ENCODE measurements at places on chromosomes 5 and 9. TPM values are rescaled to one million over a fixed set of nuclear protein-coding genes. Genes with fewer than 3 reads are reported as not detected.

LARP1 gene
- total RNA-seq = 200 TPM

DNA sequence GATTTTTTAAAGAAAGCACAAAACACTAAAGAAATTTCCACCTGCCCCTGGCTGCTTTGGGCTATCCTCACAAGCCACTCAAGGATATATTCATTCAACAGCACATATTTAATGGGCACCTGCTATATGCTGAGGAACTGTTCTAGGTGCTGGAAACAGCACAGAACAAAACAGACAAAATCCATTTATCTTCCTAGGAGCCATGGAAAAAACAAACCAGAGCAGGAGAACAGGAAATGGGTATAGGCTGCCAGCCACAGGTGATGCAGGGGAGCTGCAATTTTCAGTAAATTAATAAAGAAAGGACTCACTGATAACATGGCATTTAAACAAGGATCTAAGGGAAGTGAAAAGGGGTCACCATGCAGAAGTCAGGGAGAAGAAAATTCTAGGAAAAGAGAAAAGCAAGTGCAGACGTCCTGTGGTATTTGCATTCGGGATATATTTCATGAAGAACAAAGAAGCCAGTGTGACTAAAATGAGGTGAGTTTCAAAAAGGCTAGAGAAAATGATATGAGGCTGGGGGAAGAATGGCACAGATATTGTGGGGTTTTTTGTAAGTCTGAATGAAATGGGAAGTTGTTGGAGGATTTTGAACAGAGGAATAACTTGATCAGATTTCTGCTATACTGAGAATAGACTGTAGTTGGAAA, 152.2 kb downstream of the ADAMTSL1 start:
- DNase-seq = no peak

CCDC69 gene
- total RNA-seq = 15.5 TPM

SFXN1 gene
- 358 TPM for total RNA-seq

RNF183 gene
- not detected for total RNA-seq

GRCh38 chr9:99860266-99860665, 38.6 kb downstream of the NR4A3 start:
- no peak for DNase-seq

LVRN gene
- total RNA-seq = not detected

DNA sequence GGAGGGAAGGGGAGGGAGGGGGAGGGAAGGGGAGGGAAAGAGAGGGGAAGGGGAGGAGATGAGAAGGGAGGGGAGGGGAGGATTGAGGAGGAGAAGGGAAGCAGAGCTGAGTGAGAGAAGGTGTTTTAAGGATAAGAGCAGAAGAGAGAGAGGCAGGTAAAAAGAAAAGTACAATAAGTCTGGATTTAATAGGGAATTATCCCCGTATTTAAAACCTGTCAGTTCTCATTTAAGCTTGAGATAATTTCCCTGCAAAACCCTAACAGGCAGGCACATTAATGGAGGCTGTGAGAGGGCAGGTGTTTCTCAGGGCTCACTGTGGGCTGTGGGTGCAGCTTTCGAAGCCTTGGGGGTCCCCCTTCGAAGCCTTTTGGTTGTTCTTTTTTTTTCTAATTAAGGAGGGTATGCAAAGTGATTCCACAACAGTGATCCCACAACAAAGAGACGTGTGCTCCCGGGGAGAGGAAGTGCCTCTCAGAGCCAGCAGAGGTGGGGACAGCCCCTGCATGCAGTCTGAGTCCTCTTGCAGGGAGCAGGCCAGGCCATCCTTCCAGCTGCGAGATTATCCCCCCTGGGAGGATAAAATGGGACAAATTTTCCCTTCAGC, 317.9 kb upstream of the IRX1 start:
- peak; percentile 57 for DNase-seq

RORB gene
- total RNA-seq = 0.02 TPM

DNA sequence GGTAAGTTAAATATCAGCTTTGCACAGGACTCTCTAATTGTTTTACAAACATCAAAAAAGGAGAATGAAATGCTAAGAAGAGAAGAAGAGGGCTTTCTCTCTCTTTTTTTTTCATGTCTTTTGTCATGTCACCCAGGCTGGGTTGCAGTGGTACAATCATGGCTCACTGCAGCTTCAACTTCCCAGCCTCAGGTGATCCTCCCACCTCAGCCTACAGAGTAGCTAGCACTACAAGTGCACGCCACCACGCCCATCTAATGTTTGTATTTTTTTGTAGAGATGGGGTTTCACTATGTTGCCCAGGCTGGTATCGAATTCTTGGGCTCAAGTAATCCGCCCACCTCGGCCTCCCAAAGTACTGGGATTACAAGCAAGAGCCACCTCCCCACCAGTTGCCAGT, 18.6 kb downstream of the SERINC5 start:
- DNase-seq = no peak

FPGS gene
- 73.0 TPM for total RNA-seq

OTP gene
- total RNA-seq = not detected

DNA sequence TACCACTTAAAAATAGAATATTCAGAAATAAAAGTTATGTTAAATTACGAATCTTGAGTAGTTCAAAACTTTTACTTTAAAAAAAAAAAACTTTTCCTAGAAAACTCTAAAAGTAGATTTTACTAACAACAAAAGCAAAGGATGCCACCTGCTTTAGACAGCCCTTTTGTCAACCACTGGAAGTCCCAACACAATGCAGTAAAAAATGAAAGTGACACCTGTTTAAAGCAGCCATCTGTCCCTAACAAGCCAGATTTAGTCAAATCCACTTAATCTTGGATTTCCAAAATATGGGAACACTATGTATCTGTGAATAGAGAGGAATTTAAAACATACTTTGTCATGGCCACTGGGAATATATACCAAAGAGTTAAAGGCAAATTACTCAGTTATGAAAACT, 3.8 kb downstream of the RFX3 start:
- DNase-seq = no peak

GRCh38 chr5:87298692-87299362, 31.1 kb downstream of the RASA1 start:
- no peak for DNase-seq

DNA sequence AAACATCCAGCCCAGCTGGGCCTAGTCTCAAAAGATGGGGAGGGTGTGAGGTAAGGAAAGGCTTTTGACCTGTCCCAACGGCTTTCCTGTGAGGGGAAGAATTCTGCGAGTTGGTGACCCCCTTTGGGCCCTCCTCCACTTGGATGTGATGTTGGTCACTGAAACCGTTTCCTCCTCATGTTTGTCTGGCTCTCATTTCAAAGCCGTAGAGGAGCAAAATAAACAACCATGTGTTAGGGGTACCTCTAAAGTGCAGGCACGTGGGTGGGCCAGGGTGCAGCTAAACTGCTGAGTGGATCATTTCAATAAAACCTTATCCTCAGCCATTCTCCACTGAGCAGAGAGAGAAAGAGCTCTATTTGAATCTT, 84.3 kb upstream of the MELK start:
- DNase-seq = peak; percentile 19

GRCh38 chr5:964821-965220, 43.8 kb upstream of the NKD2 start:
- no peak for DNase-seq

DNA sequence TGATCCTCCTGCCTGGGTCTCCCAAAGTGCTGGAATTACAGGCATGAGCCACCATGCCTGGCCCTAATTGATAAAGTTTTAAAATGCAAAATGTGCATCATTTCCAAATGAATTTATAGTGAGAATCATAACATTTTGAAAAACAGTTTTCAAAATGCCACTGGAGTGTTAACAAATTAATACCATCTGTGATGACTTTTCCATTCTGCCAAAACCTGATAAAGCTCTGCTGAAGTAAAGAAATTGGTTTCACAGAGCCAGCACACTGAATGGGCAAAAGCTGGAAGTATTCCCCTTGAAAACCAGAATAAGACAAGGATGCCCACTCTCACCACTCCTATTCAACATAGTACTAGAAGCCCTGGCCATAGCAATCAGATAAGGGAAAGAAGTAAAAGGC, 89.6 kb downstream of the MUSK start:
- DNase-seq = no peak

MOB3B gene
- 3.2 TPM for total RNA-seq

All from activated naive CD4-positive, alpha-beta T cell treated with anti-CD3 and anti-CD28 coated beads for 36 hours (primary cell).